ENCODE measurements at places on chromosomes 2 and 18.

GRCh38 chr2:69203166-69203985 is 183.7 kb downstream of the GFPT1 start:
- no peak for DNase-seq

DNA sequence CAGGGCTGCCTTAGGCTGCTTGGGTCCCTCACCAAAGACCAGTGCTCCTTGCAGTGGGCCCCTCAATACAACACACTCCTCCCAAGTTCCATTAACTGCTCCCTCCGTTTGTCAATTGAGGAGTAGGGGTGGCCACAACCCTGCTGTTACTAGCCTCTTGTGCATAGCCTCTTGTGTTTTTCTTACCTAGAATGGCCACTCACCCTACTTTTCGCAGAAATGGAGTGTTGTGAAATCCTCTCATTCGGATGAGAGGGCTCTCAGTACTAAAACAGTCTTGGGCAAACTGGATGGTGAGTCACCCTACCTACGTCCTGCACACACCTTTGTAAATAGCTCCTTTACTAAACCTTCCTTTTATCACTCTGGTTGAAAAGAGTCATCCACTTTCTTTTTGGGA is 253.9 kb downstream of the OSR1 start:
- no peak for DNase-seq

DNA sequence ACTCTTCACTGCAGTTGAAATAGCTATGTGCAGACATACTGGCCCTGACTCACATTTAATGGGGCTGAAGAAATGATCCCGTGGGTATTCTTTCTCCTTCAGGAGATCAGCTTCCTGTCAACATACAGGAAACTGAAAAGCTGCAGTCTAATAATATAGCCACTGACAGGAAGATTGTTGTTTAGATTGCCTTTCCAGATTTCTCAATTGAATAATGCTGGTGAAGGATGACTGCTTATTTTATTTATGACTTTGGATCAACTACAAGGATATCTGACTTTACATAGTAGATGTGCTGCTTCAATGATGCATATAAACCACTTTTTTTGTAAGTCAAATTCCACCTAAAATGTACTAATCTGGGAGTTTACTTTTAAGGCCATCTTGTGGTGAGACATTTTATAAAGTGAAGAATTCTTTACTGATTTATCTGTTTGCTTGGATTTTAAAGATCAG is 93.4 kb upstream of the MAP4K3 start:
- no peak for DNase-seq

- no peak for DNase-seq
These were observed 211.8 kb upstream of the SLC14A2 start for GRCh38 chr18:45403341-45404049.

GRCh38 chr2:64404743-64405142 is 49.2 kb upstream of the LGALSL start:
- peak; percentile 47 for DNase-seq

GRCh38 chr2:64859312-64860212 is 129.6 kb upstream of the SLC1A4 start:
- no peak for DNase-seq

- no peak for DNase-seq
These were observed 185.9 kb upstream of the KLHL14 start for GRCh38 chr18:32958746-32959145.

- no peak for DNase-seq
These were observed 22.6 kb upstream of the SUCLG1 start for GRCh38 chr2:84481702-84482101.

- DNase-seq: no peak
These were observed 18.3 kb upstream of the BMP10 start for GRCh38 chr2:68889500-68889899.

- DNase-seq: no peak
These were observed 50.9 kb downstream of the MMADHC start for GRCh38 chr2:149536649-149537048.
